Caki2 (cell line): ENCODE measurements at places on chromosomes 5 and 9. TPM values are rescaled to one million over a fixed set of nuclear protein-coding genes. Genes with fewer than 3 reads are reported as not detected.

- DNase-seq, result no peak
Measured at GRCh38 chr9:83208065-83208850, 145.3 kb upstream of the RASEF start.

GRCh38 chr5:147874910-147875367 lies 3.6 kb upstream of the SCGB3A2 start:
- no peak for DNase-seq

DNA sequence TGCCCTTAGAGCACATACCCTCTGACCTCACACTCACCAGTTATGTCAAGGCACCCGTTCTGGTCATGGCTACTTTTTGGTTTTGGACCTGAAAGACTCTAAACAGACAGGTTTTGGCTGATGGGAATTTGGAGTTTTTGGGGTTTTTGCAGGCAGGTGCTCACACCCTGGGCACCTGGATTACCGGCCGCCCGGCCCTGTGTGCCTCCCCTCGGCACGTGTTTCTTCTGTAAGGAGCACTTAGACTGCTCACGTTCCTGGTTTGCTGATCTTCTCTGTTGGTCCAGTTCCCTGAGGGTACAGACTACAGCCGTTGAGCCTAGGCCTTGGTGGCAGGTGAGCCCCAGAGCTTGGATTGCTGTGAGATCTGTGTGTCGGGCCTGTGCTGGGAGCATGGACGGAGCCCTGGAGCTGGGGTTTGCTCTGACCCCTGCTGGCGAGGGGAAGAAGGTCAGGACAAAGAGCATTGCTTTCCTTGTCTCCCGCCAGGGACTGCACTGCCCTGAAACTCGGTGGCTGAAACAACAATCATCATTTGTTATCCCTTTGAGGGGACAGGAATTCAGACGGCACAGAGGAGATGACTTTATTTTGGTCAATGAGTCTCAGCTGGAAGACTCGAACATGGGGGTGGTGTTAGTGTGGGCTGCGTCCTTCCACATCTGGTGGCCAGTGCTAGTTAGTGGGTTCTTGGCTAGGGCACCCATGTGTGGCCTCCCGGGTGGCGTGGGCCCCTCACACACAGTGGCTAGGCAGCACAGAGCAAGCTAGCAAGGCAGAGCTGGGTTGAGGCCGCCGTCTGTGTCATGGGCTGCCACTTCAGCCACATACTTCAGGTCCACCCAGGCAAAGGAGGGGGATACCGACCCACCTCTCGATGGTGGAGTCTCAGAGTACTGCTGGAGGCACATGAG lies 76.4 kb downstream of the EHMT1 start:
- no peak for DNase-seq

DNA sequence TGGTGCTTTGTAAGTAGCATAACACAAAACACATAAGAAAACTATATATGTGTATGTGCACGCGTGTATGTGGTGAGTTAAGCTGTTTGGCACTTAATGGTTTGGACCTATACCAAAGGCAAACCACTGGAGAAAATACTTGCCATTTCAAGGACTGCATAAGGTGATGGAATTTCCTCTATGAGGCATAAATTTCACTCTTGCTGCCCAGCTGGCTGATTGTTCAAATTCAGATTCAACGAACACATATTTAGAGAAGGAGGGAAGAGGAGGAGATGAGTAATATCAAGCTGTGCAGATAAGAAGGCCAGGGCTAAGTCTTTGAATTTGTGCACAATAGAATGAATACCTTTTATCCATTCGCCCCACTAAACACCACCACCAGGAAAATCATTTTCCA lies 470.6 kb upstream of the MPDZ start:
- DNase-seq, result peak; percentile 72

DNA sequence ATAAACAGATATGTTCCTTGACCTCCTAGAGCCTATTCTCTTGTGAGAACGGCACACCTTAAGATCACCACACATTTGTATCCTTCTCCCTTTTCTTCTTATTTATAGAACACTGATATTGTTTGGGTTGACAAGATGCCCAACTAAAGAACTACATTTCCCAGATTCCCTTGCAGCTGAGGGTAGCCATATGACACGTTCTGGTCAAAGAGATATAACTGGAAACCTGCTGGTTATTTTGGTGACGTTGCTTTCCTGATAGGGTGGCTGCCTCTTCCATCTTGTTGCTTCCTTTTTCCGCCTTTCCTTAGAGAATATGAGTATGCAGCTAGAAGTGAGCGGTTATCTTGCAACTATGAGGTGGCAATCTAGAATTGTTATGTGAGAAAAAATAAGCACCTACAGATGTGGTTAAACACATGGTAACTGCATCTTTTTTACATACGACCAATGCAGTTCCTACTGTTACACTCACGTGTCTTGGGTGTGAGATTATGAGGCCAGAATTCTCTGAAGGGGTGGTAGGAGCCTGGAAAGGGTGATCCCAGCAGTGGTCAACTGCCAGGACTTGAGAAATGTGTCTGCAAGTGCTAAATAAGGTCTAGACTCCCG lies 72.9 kb downstream of the SEC61B start:
- no peak for DNase-seq

DNA sequence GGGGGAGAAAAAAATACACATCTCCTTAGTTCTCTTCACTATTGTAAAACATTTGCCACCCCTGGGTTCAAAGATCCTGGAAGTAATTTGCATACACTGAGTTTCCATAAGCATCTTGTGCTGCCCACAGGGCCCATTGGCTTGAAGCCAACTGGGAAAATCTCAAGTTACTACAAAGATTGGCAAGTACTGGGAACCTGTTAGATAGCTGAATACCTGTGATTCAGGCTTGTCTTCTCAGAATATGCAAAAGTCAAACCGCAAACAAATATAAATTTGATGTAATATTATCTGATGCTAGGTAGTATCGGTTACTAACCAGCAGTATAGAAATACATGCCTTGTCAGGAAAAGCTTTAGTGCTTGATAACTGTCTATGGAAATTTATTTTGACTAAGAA lies 156.9 kb upstream of the FST start:
- DNase-seq, result no peak

DNA sequence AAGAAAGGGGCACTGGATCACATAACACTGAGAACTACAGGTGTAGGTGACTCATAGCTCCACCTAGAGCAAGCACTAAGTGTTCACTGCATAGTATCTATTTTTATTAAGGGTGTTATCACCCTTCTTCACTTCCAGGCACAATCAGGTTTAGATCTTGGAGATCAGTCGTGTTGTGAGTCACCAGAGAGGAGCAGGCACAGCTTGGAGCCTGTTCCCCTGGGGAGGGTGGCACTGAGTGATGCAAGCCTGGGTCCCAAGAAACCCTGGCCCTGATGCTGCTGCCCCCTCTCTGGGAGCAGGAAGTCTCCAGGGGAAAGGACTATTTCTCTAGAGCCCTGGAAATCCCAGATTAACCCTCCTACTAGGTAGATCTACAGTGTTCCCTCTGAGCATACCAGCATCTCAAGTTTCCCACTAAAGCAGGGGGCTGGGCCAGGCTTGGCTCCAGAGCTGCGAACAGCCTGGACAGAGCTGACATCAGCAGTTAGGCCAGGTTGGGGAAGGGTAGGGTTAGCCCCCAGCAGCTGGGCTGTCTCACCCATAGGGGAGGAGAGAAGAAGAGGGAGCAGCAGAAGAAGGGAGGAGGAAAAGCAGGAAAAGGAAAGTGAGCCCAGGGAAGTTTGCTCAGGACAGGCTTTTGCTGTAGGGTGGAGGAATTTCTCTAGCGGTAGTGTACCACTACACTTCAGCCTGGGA lies 28.1 kb upstream of the SPINK4 start:
- no peak for DNase-seq

DNA sequence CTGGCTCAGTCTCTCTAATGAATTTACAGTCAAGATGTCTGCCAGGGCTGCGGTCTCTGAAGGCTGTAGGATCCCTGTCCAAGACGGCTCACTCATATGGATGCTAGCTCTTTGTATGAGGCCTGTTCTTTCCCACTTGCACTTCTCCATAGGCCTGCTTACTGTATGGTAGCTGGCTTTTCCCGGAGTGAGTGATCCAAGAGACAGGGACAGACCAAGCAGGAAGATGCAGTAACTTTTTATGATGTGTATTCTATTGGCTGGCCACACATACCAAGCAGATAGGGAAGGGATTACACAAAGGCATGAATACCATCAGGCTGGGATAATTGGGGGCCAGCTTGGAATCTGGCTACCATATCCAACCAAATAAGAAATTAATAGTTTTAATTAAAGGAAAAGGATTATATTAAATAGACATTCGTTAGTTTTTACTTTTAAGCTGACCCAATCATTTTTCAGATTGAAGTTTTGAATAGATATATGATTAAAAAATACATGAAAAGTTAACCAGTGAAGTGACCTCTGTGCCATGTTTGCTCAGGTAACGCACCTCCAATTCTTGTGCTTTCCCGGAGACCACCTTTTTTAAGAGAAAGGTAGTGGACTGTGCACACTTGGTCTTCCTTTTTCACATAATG lies 20.6 kb downstream of the NSD1 start:
- no peak for DNase-seq

GRCh38 chr5:170010595-170010994 lies 30.3 kb upstream of the INSYN2B start:
- no peak for DNase-seq

- DNase-seq, result peak; percentile 27
Measured at GRCh38 chr5:110362261-110362660, 364.2 kb downstream of the TMEM232 start.

DNA sequence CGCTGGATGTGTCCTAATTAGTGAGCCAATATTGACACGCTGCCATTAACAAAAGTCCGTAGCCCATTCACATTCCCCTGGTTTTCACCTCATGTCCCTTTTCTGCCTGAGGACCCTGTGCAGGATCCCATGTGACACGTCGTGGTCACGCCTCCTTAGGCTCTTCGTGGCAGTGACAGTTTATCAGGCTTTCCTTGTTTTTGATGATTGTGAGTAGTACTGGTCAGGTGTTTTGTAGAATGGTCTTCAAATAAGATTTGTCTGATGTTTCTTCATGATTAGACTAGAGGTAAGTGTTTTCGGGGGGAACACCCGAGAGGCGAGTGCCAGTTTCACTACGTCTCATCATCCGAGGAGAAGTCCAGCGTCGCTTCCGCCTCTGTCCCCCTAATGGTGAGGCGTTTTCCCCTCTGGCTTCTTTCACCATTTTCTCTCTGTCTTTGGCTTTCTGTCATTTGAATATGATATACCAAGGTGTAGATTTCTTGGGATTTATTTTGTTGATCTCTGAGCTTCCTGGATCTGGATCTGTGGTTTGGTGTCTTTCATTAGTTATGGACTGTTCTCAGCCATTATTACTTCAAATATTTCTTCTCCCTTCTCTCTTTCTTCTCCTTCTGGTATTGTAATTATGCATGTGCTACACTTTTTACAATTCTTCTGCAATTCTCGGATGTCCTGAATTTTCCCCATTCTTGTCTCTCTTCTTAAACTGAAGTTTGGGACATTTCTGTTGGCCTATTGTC lies 57.3 kb downstream of the TRIP13 start:
- no peak for DNase-seq

- peak; percentile 99 for DNase-seq
Measured at GRCh38 chr5:8457187-8458037, 588.5 kb downstream of the MTRR start.

DNA sequence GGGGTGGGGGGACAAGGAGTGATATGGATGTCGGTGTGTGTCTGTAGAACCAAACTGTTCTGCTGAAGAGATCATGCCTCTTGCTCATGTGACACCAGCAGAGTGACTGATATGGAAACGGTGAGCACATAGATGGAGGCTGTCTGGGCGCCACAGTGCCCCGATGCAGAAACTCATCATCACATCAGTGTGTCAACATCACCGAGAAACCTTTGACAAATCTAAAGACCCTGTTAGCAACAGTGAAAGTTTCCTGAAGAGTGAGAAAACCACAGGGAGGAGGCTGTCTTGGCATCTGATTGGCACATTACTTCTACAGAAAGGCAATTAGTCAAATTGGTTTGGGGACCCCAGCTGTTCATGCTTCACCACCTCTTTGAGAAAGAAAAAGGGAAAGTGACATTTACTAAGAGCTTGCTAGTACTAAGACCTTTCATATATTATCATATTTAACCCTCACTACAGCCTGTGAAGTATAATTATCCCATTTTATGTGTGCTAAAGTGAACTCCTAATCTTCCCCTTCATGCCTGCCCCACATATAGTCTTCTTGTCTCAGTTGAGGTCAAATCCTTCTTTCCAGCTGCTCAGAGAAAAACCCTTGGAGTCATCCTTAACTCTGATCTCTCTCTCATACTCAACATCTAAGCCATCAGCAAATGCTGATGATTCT lies 25.6 kb downstream of the CSF2 start:
- no peak for DNase-seq

CEP72 gene
- 4.4 and 7.7 TPM in 2 replicates for total RNA-seq

LAMC3 gene
- total RNA-seq, result 9.6 and 15.2 TPM in 2 replicates

PCDHB12 gene
- 0.35 TPM in 1 of 2 replicates, not detected in the other for total RNA-seq

CCNO gene
- total RNA-seq, result 3.6 and 5.4 TPM in 2 replicates

FANCG gene
- 36.1 and 53.0 TPM in 2 replicates for total RNA-seq

AMACR gene
- 10.6 and 27.2 TPM in 2 replicates for total RNA-seq
